ENCODE measurements at places on chromosomes 5 and 9. TPM values are rescaled to one million over a fixed set of nuclear protein-coding genes. Genes with fewer than 3 reads are reported as not detected.

DAB2IP gene
- 47.7 TPM for polyA plus RNA-seq

BTNL3 gene
- 0.07 TPM for polyA plus RNA-seq

ORM2 gene
- polyA plus RNA-seq = 1.3 TPM

- H3K36me3 ChIP-seq = no peaks in the 10 kb centered on the region
- no peaks in the 10 kb centered on the region for H3K27me3 ChIP-seq
- H3K4me1 ChIP-seq = no peaks in the 10 kb centered on the region
- no peak overlapping the region for H3K4me3 ChIP-seq
- no peak overlapping the region for H3K27ac ChIP-seq
Measured at GRCh38 chr5:2219149-2219776, 336.5 kb upstream of the IRX4 start.

GRCh38 chr5:65034813-65035209, 266.1 kb downstream of the CWC27 start:
- H3K4me1 ChIP-seq = no peaks in the 10 kb centered on the region
- no peak for DNase-seq
- H3K4me3 ChIP-seq = peak overlapping the region; percentile 79
- H3K27ac ChIP-seq = peak overlapping the region; percentile 99

GRCh38 chr5:107669096-107670031, 1.4 kb downstream of the EFNA5 start:
- H3K4me3 ChIP-seq = no peak overlapping the region
- peak; percentile 17 for DNase-seq
- H3K27ac ChIP-seq = no peak overlapping the region
- H3K4me1 ChIP-seq = peaks cover 20% of the 10 kb centered on the region
- H3K27me3 ChIP-seq = peaks cover 17% of the 10 kb centered on the region

DNA sequence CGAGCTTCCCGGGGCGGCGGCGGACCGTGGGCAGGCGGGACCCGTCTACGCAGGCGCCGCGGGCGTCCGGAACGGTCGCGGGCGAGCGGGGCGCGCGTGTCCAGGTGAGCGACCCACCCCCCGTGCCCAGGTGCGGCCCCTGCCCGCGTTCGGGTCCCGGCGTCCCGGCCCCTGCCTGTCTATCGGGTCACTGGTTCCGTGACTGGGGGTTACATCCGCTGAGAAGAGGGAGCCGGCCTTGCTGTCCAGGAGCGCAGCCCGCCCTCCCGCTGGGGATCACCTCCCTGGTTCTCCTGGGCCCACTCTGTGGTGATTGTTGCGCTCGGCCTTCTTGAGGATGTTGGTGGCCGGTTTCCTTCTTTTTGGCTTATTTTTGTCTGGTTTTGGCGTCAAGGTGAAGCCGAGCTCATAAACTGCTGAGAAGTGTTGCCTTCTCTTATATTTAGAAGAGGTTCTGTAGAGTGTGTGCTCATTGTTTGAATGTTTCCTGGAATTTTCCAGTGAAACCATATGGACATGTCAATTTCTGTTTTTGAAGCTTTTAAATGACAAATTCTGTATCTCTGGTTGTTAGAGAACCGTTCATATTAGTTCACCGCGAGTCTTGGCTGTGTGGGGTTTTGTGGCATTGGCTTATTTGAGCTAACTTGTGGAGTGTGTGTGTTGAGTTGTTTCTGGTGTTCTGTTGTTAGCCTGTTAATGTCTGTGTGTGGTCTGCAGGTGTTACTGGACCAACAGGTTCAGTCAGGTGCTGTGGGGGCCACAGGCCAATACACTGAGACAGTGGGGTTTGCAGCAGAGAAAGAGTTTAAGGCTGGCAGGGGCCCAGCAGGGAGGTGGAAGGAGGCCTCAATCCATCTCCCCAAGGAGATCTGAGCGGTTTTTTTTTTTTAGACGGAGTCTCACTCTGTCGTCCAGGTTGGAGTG, 621 bp downstream of the CEP72 start:
- peak overlapping the region; percentile 50 for H3K27ac ChIP-seq
- peak; percentile 51 for DNase-seq
- H3K4me1 ChIP-seq = peaks cover 6% of the 10 kb centered on the region
- no peaks in the 10 kb centered on the region for H3K36me3 ChIP-seq
- peak overlapping the region; percentile 48 for H3K4me3 ChIP-seq

- no peaks in the 10 kb centered on the region for H3K27me3 ChIP-seq
- H3K27ac ChIP-seq = peak overlapping the region; percentile 20
- no peaks in the 10 kb centered on the region for H3K36me3 ChIP-seq
- H3K4me3 ChIP-seq = no peak overlapping the region
- peaks cover 31% of the 10 kb centered on the region for H3K4me1 ChIP-seq
Measured at GRCh38 chr5:1503241-1504068, 20.3 kb downstream of the LPCAT1 start.

DNA sequence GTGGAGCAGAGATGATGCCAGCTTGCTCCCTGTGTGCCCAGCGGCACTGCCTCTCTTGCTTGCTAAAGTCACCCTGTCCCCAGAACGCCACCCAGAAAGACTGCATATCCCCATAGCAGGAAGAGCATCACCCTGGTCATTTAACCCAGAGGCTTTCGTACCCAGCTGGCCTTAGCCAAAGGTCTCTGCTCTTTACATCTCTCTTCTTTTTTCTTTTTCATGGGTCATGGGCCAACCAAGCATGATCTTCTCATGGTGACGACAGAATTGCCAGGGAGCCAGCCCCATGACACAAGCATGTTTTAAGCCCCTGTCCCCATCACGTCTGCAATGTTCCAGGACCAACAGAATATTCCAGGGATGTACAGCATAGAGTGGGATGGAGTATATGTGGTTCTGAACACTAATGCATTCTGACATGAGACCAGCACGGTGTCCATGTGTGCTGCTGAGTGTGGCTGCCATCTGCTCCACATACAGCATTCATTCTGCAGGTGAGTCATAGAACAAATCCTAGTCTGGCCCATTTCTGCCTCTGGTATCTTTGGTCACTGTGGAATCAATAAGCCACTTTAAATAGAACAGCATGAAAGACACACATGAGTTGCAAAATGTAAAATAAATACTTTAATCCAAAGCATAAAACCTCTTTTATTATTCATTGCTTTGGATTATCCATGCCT, 203.0 kb downstream of the MED10 start:
- H3K36me3 ChIP-seq = no peaks in the 10 kb centered on the region
- no peaks in the 10 kb centered on the region for H3K27me3 ChIP-seq
- DNase-seq = no peak
- H3K4me3 ChIP-seq = no peak overlapping the region
